ENCODE measurements at places on chromosomes 6 and 20.
A peak's percentile ranks its signal among the peaks of the same experiment; 100 is the strongest.

DNA sequence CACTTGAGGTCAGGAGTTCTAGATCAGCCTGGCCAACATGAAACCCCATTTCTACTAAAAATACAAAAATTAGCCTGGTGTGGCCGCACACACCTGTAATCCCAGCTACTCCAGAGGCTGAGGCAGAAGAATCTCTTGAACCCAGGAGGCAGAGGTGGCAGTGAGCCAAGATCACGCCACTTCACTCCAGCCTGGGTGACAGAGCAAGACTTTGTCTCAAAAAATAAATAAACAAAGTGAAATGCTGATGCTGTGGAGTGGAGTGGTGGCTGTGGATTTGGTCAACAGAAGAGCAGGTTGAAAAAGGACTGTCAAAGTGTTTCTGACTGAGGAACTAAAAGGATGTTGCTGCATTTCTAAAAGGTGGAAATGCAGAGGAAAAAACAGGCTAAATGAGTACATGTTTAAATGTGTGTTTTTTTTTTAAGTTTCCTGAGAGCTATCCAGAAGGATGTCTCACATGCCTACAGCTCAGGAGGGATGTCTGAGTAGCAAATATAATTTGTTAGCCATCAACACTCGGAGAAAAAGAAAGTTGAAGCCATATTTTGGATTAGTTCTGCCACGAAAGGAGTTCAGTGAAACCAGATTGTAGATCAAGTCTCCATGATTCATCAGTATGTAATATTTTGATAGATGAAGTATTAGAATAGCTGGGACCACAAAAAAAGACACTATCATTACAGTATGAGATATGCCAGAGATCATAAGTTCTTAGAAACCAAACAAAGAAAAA is 621.1 kb upstream of the ADGRB3 start:
- no peak for DNase-seq

GRCh38 chr20:9206486-9206885 is 137.6 kb downstream of the PLCB4 start:
- no peak for DNase-seq

- DNase-seq = no peak
Observed at GRCh38 chr6:25553502-25553901, 98.5 kb upstream of the SCGN start.

DNA sequence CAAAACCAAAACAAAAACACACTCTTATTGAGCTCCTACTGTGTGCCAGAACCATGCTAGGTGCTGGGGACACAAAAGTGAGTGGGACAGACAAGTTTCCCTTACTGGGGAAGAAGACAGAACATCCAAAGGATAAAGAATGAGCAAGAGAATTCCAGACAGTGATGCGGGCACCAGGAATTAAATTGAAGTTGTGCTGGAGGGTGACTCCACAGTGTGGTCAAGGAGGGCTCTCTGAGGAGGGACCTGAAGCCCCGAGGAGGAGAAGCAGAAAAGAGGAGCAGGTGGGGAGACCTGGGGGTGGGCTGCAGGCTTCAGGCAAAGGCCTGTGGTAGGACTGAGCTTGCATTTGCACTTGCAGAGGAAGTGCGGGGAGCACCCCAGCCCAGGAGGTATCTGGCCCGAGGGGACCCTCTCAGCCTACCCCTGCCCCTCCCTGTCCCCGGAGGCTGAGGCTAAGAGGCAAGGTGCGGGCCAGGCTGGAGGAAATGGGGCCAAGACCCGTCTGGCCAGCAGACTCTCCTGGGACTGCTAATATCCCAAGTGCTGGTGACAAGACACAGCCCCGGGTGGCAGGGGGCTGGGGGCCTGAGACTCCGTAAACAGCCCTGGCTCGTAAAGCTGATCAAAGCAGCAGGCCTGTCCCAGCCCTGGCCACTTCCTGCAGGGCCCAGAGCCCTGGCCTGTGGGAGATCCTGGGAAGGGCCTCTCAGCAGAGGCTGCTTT is 57.1 kb downstream of the SNAI1 start:
- no peak for DNase-seq

GRCh38 chr20:8082025-8082424 is 50.0 kb upstream of the PLCB1 start:
- no peak for DNase-seq

DNA sequence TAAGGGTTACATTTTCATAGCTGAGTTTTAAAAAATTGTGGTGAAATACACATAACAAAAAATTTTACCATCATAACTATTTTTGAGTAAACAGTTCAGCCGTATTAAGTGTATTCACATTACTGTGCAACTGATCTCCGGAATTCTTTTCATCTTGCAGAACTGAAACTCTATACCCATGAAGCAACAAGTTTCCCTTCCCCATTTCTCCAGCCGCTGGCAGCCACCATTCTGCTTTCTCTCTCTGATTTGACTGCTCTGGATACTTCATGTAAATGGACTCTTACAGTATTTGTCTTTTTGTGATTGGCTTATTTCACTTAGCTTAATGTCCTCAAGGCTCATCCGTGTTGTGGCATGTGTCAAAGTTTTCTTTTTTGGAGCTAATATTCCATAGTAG is 341.6 kb downstream of the QKI start:
- DNase-seq = no peak

DNA sequence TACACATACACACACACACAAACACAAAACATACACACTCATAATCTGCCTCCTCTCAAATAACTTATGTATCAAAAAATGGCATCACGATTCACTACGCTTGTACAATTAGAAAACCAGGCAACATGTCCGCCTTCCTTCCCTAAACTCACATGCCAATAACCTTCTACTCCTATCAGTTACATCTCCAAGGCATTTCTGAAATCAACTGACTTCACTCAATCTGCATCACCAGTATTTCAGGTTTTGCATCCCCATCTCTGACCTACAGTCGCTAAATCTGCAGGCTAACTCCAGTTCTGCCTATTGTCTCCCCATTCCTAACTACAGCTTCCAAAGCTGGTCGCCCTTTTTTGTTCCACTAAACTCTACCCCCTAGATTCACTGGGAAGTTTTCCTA is 217.5 kb downstream of the PTPRK start:
- no peak for DNase-seq

DNA sequence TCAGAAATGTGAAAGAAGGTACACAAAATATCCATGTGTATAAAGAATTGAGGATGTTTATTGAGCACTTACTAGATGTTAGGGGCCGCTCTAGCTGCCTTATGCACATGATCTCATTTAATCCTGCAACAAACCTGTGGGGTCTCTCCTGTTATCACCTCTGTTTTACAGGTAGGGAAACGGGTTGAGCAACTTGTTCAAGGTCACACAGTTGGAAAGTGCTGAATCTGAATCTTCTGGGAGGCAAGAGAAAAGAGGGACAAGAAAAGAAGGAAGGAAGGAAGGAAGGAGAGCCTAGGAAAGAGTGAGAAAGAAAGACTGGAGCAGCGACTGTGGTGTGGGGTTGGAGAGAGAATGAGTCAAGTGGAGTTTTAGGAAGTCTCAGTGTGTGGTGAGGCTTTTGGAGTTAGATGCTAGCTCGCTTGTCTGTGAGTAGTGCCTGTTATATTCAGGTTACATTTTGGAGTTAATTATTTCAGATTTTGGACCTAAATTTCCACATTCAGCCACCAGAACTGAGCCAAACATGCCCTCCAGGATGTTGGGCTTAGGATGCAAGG is 7.7 kb downstream of the CLPSL1 start:
- no peak for DNase-seq

GRCh38 chr6:160756871-160757270 is 54.8 kb downstream of the PLG start:
- no peak for DNase-seq

GRCh38 chr6:107917451-107918375 is 40.3 kb downstream of the SEC63 start:
- DNase-seq = no peak

- no peak for DNase-seq
Observed at GRCh38 chr20:2778602-2779321, 21.7 kb downstream of the CPXM1 start.

DNA sequence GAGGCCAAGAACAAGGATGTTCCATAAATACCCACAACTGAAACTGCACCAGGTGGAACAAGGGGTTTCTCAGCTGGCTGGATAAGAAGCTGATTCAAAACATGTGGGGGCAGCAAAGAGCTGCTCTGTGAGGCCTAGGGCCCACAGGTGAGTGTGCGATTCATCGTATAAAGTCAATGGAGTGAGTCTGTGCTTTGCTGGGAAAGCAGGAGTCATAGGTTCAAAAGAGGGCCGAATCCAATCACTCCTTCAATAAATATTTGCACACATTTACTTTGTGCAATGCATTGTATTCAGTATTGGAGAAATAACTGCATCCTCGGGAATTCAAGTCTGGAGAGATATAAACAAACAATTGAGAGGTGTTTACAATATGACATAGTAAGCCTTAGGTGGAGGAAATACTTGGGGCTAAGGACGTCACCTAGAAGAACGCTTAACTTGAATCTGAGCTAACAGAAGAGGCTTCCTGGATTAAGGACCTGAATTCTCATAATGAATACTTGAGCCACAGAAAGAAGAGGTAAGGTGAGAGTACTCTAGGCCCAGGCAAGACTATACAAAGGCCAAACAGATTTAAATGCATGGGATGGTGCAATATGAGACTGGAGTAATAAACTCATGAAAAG is 83.7 kb upstream of the TMEM30A start:
- DNase-seq = no peak

GRCh38 chr6:35610830-35611229 is 77.9 kb downstream of the FKBP5 start:
- DNase-seq = peak; percentile 37

DNA sequence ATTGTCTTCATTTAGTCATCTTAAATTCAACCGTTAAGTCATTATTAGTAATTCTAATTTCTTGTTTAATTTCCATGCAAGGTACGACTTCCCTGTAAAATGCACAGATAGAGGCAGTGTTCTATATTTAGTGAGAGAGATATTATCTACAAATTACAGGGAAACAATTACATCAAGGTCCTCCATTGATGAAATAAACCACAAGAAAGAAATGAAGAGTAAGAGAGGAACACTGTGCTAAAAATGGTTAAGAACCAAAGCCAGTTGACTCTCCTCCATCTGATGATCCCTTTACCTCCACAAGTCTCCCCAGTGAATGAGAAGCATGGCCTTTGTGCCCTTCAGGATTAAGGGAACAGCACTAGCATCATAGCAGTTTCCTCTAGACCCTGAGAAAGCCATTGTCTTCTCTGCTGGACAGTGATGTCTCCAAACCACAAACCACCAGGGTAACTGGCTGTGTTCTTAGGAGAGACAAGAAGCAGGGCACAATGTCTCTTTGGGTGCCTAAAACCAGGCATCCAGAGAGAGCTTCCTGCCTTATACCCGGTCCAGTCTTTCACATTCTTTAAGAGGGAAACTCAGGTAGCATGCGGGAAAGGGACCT is 38.1 kb downstream of the IRF4 start:
- no peak for DNase-seq

DNA sequence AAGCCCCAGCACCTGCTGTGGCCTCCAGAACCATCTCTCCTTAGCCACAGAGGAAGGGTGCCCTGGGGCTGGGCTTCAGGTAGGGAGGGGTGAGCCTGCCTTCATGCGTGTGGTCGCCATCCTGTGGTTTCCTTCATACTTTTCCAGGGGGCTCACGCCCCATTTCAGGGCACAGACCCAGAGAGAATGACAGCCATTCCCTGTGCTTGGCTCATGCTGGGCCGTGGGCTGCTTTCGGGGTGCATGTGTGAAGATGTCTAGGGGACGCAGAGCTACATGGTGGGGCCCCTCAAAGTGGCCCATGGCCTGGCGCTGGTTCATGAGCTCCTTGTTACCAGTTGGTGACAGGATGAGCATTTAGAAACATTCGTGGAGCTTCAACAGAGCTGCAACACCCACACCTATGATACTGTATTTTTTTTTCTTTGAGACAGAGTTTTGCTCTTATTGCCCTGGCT is 190.3 kb upstream of the SLC24A3 start:
- no peak for DNase-seq

DNA sequence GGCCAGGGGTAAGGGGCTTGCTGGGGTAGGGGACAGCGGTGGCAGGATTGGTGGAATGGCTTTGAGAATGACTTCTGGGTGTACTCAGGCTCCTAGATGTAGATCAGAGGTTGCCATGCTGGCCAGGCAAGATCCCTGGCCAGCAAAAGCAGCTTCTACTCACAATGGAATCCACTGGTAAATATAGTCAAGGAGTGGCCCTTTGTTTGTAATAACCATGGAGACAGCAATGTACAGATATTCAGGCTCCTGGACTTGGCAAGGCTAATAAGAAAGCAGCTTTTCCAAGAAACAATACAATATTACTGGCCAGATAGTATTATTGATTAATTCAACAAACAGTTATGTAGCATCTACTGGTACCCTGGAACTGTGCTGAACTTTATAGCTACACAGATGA is 37.9 kb downstream of the CDH26 start:
- no peak for DNase-seq

DNA sequence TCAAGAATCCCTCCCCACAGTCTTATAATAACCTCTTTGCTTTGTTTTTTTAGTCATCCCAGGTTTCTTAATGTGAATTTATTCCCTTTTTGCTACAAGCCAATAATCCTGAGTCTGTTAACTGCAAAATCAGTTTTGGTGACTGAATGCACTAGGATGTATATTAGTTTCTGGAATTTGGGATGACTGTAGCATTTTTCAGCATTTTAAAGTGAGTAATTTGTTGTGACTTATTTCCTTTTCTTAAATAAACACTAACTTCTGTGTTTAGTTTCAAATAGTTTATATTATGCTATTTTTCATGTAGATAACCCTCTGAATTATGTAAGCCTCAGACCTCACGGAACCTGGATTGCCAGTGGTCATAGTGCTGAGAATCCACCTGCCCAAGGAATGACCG is 5.5 kb downstream of the CST1 start:
- no peak for DNase-seq

DNA sequence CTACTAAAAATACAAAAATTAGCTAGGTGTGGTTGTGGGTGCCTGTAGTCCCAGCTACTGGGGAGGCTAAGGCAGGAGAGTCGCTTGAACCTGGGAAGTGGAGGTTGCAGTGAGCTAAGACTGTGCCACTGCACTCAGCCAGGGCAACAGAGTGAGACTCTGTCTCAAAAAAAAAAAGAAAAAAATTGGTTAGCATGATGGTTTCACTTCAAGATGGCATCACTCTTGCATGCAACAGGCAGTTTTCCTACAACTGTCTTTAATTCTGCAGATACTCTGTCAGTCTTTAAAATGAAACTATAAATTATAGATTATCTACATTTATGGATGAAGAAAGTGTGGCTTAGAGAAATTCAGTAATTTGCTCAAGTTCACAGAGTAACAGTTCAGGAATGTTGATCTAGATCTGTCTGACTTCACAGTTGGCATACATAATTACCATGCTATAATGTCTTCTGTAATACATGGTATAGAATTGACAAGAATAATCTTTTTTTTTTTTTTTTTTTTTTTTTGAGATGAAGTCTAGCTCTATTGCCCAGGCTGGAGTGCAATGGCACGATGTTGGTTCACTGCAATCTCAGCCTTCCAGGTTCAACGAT is 27.0 kb downstream of the ITCH start:
- DNase-seq = no peak

- no peak for DNase-seq
Observed at GRCh38 chr20:57558614-57559288, 2.2 kb upstream of the PCK1 start.
